NAMALWA (cell line): ENCODE measurements at places on chromosomes 1 and 21.

DNA sequence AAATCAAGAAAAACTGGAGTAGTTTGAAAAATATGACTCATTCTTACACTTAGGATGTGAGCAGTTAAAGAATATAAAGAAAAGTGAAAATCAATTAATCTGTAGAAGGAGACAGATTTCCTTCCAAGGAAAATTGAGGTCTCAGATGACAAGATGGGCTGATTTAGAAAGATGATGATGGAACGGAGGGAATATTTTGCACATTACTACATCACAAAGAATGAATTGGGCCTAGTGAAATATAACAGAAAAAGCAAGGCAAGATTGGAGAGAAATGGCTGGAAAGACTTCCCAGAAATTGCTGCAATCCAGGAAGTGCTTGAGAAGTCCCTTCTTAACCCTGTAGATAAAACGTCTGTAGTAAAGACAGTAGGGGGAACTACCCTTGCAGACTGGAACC, 169.1 kb upstream of the SYT6 start:
- DNase-seq: no peak

DNA sequence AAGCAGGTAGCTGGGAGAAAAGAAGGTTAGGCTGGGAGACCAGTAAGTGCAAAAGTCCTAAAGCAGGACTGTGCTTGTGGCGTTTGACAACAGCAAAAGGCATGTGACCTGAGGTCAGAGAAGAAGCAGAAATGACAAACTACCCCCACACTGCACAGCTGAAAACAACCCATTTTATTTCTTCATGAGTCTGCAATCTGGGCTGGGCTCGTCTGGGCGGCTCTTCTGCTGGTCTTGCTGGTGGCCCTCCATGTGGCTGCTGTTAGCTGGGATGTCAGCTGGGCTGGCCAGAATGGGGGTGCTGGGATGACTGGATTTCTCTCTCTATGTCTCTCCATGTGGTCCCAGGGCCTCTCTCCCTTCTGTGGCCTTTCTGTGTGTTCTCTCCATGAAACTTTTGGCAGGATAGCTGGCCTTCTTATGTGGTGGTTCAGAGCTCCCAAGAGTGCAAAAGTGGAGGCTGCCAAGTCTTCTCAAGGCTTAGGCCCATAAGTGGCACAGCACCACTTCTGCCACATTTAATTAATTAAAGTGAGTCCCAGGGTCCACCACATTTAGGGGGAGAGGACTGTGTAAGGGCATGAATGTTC, 128.6 kb downstream of the RIPK4 start:
- DNase-seq: no peak

DNA sequence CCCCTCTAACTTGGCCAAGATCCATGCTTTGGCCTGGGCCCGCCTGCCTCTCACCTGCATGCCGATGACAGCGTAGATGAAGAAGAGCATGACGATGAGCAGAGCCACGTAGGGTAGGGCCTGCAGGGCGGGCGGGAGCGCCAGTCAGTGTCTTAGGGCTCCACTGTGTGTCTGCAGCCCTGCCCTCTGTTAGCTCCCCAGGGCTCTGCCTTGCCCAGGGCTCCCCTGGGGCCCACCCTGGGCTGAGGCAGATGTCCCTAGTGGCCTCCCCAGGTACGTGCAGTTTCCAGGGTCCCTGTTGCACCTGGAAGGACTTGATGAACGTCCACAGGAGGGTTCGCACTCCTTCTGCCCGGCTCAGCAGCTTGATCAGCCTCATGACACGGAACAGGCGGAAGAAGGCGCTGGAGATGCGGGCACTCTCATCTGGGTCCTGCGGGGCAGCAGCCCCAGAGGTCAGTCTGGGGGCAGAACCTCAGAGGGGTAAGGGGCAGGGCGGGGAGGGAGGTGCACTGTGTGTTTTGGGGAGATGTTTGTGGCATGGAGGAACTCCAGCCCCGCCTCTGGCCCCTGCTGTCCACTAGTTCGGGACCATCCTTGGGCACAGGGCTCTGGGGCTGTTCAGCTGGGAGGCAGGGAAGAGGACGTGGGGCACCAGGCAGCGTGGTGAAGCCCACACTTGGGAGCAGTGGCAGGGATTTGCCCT, 29.8 kb upstream of the KIF21B start:
- peak; percentile 42 for DNase-seq

DNA sequence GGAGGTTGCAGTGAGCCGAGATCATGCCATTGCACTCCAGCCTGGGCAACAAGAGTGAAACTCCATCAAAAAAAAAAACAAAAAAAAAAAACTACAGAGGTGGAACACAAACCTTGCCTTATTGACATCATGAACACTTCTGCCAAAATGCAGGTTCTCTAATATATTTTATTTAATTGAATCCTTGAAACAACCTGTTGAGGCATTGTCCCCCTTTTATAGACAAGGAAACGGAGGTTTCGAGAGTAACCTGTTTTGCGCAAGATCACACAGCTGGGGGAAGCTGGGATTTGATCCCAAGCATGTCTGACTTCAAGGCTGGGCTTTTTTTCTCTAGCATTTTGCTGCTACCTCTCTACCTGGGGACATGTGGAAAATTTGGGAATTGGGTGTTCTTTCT, 2.8 kb downstream of the SZRD1 start:
- no peak for DNase-seq

DNA sequence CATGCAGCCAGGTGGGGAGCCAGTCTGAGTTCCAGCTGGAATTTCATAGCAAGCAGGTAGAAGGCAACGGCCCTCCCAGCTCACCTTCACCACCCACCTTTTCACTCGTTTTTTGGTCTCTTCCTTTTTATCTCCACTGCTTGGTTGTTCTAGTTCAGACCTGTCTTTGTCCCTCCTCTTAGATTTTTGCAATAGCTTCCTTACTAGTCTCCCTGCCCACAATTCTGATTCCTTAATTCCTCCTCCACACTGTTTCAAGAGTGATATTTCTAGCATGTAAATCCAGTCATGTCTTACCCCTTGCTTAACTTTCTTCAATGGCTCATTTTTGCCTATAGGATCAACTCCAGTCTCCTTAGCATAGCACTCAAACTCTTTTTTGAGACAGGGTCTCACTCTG, 119.6 kb downstream of the TMEM53 start:
- no peak for DNase-seq

GRCh38 chr1:44146536-44147361, 5.3 kb upstream of the KLF18 start:
- no peak for DNase-seq

- DNase-seq: no peak
These were observed 9.1 kb downstream of the COL8A2 start for GRCh38 chr1:36115931-36116330.

GRCh38 chr1:167221126-167221737, 546 bp downstream of the POU2F1 start:
- DNase-seq: no peak

GRCh38 chr1:96989302-96989701, 267.7 kb downstream of the PTBP2 start:
- DNase-seq: no peak
